SJCRH30 (cell line): ENCODE measurements at places on chromosomes 3 and 15.

GRCh38 chr3:184636741-184637316, 75.0 kb downstream of the MAGEF1 start:
- DNase-seq = peak; percentile 51

DNA sequence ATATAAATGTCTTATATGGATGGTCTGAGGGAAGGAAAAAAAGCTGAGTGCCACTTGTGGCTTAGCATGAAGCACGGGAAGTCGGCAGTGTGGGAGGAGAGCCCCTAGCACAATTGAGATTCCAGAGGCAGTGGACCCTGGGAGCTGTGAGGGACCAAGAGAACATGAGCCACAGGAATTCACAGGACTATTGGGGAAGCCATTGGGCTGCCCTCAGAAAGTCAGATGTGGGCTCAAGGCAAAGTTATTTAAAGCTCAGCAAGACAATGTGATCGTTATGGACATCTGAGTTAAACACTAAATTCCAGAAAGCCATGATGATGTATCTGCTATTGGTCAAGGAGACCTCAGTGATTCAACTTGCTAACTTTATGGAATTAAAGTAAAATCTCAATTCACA, 380.8 kb upstream of the IL12A start:
- DNase-seq = no peak

GRCh38 chr3:194184801-194185200, 48.9 kb downstream of the HES1 start:
- no peak for DNase-seq

DNA sequence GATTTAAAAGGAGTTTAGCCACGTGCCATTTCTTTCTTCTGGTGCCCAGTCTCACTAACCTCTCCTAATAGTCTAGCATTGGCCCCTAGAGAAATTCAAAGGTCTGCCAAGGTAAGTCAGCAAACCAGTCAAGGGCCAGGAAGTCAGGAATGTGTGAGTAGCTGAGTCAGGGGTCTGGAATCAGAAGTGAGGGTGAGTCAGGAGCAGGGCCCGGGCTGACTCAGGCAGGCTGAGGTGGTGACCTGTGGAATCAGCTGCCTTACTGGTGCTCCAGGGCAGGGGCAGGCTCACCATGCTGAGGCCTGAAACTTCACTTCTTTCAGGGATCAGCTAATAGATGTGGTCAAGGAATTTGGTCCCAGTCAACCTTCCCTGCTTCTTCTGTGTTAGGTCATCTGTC, 105.8 kb upstream of the MYZAP start:
- DNase-seq = peak; percentile 49

DNA sequence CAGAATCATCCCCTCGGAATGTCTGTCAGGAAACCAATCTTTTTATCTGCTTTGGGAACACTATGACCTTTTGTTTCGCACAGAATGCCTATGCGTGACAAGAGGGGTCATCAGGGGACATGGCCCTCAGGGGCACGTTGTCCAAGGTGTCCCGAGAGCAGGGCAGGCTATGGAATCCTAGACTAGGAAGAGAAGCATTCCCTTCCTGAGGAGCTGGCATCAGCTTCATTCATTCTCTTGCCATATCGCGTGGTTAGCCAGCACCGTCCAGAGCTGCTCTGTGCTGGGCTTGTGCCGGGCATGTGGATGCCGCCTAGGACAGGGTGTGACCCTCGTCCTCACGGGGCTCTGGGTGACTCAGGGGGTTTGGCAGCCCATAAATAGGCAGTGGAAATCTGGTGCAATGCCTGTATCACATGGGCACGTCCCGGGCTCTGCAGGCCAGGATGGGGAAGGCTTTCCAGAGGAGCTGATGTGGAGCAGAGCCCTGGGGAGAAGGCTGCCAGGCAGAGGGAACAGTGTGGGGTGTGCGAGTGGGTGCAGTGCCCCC, 117.8 kb downstream of the TMEM266 start:
- no peak for DNase-seq

DNA sequence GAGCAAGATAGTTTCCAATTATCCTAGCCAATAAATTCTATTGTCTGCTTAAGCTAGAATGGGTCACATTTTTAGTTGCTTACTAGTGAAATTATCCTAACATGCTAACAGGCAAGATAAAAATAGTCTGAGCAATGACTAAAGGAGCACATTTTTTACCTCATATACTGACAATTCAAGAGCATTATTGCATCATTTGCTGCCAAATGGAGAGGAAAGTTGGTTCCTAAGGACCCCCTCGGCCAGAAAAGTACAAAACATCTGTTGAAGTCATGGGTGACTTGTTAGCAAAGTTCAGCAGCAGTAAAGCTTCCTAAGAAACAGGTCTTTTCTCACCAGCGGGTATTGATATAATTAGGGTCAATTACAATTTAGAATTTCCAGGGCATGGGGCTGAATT, 1001.0 kb downstream of the FHIT start:
- DNase-seq = no peak

GRCh38 chr15:47661661-47662180, 55.6 kb upstream of the SEMA6D start:
- DNase-seq = no peak

- no peak for DNase-seq
Measured at GRCh38 chr3:71258116-71258515, 325.4 kb downstream of the FOXP1 start.
